ENCODE measurements at places on chromosomes 2 and 18.

DNA sequence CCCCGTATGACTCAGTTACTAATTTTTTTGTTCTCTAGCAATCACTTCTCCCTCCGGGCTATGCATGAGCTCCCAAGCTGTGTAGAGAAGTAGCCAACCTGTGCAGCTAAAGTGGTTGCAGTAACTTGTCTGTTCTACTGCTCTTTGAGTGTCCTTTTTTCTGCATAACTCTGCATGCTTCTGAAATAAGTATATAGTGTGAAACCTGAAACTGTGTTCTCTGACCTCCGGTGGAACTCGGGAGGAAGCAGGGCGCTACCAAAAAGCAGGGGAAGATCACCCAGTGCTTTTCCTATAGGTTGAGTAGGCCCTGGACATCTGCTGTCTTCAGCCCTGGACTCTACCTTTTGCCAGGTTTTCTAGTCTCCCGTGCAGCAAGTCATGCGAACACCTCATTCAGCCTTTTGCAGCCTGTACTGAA, 47.8 kb downstream of the PHLPP1 start:
- peak; percentile 26 for DNase-seq

- DNase-seq = no peak
These were observed 14.3 kb upstream of the RAPH1 start for GRCh38 chr2:203549406-203549805.

- DNase-seq = peak; percentile 78
These were observed 1.2 kb downstream of the ASAP2 start for GRCh38 chr2:9207641-9208311.

- no peak for DNase-seq
These were observed 101.5 kb downstream of the CDH7 start for GRCh38 chr18:65852273-65852672.

DNA sequence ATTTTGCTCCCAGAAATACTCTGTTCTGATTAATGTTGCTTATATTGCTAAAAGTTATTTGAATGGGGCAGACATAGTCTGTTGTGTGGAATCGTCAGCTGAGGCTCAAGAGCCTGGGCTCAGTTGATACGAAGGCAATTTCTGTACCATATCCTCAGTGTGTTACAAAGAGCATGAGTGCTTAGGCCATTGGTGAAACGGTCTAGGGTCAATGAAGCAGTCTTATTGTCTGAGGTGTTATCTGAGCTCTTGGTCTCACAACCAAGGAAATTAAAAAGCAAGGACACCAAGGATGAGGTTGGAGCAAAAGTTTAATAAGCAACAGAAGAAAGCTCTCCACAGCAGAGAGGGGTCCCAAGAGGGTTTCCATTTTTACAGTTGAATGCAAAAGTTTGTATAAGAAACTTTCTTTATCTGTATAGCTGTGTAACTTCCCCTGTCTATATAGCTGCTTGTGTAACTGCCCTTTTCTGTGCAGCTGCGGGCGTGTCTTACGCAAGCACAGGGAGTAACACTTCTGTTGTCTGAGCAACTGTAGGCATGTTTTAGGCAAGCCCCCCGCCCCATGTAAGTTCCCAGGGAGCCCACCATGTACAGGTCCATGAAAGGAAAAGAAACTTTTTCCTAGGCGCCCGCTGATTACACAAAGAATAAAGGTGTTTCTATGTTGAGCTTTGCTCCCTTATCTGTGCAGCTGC, 40.6 kb upstream of the DSC1 start:
- no peak for DNase-seq

GRCh38 chr18:69900941-69901340, 46.7 kb downstream of the CD226 start:
- no peak for DNase-seq

GRCh38 chr2:152446213-152446612, 111.2 kb downstream of the FMNL2 start:
- no peak for DNase-seq

GRCh38 chr18:31508781-31509180, 10.8 kb downstream of the DSG2 start:
- no peak for DNase-seq

- DNase-seq = no peak
These were observed 212.3 kb upstream of the TRIB2 start for GRCh38 chr2:12504443-12504842.

DNA sequence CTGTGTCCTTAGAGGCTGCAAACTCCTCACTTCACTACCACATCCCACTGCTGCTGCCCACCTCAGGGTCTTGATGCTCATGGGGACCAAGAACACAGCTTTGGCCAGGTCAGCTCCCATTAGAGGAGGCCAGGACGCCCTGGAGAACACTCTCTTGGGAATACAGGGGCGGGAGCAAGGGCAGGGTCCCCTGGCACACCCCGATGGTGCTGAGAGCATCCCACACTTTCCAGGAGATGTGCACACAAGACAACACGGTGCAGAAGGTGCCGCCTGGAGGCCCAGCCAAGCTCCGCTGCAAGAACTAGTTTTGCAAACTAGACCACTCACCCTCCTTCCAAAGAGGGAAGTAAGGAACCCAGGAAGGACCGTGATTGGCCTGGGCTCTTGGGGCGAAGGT, 304.4 kb upstream of the SALL3 start:
- DNase-seq = no peak

DNA sequence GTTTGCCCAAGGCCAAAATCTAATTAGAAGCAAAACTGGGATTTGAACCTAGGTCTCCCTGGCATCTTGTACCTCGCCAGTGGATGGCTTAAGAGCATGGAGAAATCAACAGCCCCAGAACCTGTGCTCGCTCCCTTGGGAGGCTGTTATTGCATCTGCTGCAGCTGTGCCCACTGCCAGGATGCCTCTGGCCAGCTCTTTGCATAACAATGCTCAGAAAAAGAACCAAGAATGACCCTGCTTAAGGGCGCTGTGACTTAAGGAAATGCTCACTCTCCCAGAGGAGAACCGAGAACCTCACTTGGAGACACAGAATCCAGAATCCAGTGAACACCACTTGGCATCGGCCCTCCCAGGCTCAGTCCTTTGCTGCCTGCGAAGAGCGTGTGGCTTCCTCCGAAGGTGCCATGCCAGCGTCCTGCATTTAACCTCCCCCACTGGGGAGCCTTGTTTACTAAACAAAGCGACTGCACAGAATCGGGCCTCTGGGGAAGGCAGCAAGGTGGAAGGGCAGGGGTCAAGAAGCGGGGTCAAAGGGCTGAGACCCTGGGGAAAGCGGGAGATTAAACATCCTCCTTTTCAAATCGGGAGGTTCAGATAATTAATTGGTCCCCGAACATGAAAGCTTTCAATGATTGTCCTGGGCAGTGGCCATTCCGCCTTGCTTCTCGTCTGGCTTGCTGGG, 71.0 kb upstream of the BOD1L2 start:
- DNase-seq = no peak

DNA sequence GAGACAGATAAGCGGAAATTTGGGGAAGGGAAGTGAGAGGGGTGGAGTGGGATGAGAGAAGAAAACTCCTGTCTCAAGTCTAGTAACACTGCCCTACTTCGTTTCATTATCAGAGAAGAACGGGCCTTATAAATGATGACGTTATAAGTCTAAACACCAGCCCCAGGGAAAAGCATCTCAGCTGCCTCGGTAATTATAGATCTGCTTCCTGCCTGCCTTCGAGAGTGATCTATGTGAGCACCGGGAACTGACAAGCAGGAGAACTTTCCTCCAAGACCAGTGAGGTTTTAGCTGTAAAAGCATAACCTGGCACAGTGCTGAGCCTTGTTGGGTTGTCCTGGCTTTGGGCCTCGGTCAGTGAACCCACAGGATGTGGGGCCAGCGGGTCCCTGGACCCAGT, 227.9 kb upstream of the SIX2 start:
- DNase-seq = no peak

- no peak for DNase-seq
These were observed 93.7 kb downstream of the COBLL1 start for GRCh38 chr2:164747783-164748433.

DNA sequence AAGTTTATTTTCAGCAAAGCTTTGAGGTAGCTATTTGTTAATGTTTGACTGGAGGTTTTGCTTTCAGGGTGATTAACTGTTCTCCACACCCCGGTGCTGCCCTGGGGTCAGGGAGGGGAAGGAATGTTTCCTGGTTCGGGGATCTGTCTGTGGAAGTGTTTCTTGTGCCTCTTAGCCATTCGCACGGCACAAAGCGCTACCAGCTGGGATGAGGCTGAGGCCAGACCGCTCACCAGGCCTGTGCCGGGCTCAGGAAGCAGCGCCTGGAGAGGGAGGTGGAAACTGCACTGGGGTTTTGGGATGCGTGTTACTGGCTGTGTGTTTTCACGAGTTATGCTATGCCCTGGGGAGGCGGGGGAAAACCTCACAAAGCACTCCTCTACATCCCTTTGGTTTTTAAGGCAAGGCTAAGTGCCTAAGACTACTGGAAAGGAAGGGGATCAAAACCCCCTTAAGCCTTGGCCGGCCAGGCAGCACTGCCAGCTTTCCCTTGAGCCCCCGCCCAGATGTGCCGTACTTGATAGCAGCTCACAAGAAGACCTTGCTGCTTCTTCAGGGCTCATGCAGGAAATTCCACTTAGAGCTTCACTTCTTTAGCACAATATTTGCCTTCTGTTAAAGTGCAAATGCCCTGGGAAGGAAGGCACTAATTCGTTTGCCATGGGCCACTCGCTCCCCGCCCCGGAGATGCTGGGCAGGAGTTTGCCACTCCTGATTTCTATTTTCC, 65.7 kb upstream of the CNGA3 start:
- DNase-seq = peak; percentile 54

- DNase-seq = no peak
These were observed 72.4 kb downstream of the SLC16A14 start for GRCh38 chr2:229996320-229996719.

DNA sequence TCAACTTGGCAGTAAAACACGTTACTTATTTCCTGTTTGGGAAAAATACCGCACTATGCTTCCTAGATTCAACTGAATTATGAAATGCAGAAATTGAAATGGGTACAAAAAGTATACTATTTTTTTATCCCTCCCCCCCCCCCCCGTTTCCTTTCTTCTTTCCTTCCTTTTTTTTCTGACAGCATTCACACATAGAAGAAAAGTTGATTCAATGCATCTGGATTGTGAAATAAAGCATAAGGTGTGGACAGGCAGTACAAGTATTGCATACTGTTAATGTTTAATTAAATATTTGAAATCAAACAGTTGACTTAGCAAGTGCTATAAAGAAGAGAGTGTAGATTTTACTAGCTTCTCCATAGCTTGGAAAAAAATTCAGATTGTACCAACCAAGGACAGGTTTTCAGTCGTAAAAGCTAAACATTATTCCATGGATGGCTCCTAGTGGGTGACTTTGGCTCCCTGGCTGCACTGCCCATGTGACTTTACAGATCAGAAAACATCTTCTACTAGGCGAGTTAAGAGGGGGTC, 21.6 kb upstream of the AGFG1 start:
- DNase-seq = no peak

DNA sequence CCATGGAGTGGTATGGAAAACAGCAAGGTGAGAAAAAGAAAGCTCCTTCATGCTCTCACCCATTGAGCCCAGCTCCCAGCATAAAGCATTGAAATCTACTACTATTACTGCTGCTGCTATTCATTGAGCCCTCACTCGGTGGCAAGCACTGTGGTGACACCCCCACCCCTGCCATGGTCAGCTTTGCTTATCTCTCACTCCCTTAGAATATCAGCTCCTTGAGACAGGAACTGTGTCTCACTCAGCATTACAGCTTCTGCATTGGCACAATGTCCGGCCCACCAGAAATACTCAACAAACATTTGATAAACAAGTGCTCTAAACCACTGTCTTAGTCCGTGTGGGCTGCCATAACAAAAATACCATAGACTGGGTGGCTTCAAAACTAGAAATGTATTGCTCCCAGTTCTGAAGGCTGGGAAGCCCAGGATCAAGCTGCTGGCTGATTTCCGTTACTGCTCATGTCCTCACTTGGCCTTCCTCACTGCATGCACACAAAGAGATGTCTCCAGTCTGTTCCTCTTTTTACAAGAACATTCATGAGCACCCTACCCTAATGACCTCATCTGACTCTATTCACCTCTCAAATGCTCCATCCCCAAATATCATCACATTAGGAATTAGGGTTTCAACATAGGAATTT, 116.3 kb downstream of the ZBTB7C start:
- no peak for DNase-seq

GRCh38 chr2:151102226-151102625, 159.4 kb downstream of the RBM43 start:
- no peak for DNase-seq

- DNase-seq = no peak
These were observed 14.8 kb downstream of the ASPRV1 start for GRCh38 chr2:69946351-69947324.

GRCh38 chr2:20175267-20175666, 49.7 kb downstream of the SDC1 start:
- DNase-seq = no peak

GRCh38 chr18:32553640-32554365, 83.1 kb upstream of the GAREM1 start:
- no peak for DNase-seq

GRCh38 chr2:99974682-99975375, 167.6 kb downstream of the AFF3 start:
- no peak for DNase-seq

DNA sequence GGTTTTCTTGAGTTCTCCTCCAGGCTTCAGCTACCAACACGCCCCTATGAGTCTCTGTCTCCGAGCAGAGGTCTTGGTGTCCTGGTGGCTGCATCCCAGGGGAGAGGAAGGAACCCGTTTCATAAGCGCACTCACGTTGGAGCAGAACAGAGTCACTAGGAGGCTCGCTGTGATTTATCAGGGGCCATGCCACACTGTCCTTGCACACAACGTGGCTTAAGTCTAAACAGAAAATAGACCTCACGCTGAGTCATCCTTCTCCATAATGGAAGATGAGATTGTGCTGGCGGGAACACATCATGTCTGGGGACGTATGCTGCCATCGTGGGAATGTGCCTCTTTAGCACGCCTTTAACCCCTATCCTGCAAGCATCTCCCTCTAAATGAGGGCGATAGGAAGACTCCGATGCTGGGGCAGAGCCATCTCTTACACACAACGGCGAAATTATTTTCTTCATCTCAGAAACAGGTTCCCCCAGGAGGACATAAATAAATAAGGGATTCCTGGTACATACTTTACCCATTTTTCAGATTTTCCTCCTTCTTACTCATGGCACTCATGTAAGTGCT, 211.4 kb downstream of the KLHL29 start:
- DNase-seq = no peak

DNA sequence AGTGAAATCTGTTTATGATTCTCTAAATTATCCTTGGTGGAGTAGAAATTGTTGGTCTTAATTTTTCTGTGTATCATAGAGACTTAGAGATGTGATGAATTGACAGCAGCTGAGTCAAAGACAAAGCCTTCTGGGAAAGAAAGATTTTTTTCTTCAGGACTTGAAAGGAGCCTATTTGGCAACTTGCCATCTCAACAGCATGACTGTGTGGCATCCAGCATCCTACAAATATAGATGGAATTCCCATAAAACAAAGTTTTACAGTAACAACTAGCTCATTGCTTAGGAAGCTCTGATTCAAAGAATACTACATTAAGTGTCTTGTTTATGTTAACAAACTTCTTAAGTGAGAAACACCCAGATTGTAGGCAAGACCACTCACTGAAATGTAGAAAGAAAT, 79.2 kb upstream of the SETBP1 start:
- no peak for DNase-seq

DNA sequence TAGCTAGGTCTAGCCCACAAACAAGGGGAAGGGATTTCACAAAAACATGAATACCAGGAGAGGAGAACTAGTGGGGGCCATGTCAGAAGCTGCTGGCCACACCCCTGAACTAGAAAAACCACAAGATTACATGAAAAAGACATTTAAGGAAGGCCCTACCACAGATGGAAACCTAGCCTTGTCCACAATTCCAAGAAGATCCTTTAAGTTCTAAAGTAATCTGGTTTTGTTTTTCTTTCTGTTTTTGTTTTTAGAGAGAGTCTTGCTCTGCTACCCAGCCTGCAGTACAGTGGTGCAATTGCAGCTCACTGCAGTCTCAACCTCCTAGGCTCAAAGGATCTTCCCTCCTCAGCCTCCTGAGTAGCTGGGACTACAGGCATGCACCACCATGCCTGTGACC, 34.2 kb upstream of the CAB39 start:
- no peak for DNase-seq

Data from right kidney (tissue), 9 donors.